ENCODE measurements at places on chromosomes 12 and 14. TPM values are rescaled to one million over a fixed set of nuclear protein-coding genes. Genes with fewer than 3 reads are reported as not detected.

The ETNK1 gene
- 30.9 TPM for total RNA-seq

The ZFHX2 gene
- 0.27 TPM for total RNA-seq

The CRIP1 gene
- total RNA-seq = 0.45 TPM

The PLBD1 gene
- total RNA-seq = 0.09 TPM

The ANO2 gene
- total RNA-seq = 33.1 TPM

The KRT84 gene
- total RNA-seq = not detected

The KRT75 gene
- total RNA-seq = not detected

The TAS2R42 gene
- not detected for total RNA-seq

The MYBPC1 gene
- total RNA-seq = not detected

The OR4E2 gene
- total RNA-seq = not detected

The FAM90A1 gene
- total RNA-seq = not detected

The TCL1B gene
- total RNA-seq = not detected

The PPP1R1A gene
- total RNA-seq = not detected

The CMKLR1 gene
- total RNA-seq = 0.28 TPM

The HOXC9 gene
- total RNA-seq = not detected

The FKBP4 gene
- 62.3 TPM for total RNA-seq

The MMP19 gene
- total RNA-seq = 2.6 TPM

The MIPOL1 gene
- 17.5 TPM for total RNA-seq

The YY1 gene
- total RNA-seq = 42.4 TPM

The RIC8B gene
- 11.5 TPM for total RNA-seq

The NOS1 gene
- not detected for total RNA-seq

The KRT3 gene
- not detected for total RNA-seq

The EID3 gene
- total RNA-seq = 4.1 TPM

The POTEG gene
- total RNA-seq = not detected

The MYF6 gene
- not detected for total RNA-seq

The PTPRB gene
- 187 TPM for total RNA-seq

The RNF212B gene
- total RNA-seq = not detected

The PIWIL1 gene
- not detected for total RNA-seq

The EIF2S3B gene
- total RNA-seq = 0.99 TPM

The PPP4R4 gene
- total RNA-seq = 0.85 TPM

The PLCZ1 gene
- total RNA-seq = not detected

The IRAK3 gene
- total RNA-seq = 5.6 TPM

The ADIPOR2 gene
- total RNA-seq = 37.4 TPM

The TMCC3 gene
- 30.9 TPM for total RNA-seq

The GLT1D1 gene
- not detected for total RNA-seq

The CAPZA3 gene
- total RNA-seq = not detected

The RAD51AP1 gene
- total RNA-seq = 11.6 TPM

The NELL2 gene
- not detected for total RNA-seq

The TAS2R7 gene
- total RNA-seq = not detected

The TAS2R14 gene
- total RNA-seq = 2.7 TPM

The LGMN gene
- total RNA-seq = 55.9 TPM

The ZNF891 gene
- total RNA-seq = 0.54 TPM

The TESPA1 gene
- total RNA-seq = not detected

The TSPAN11 gene
- 0.09 TPM for total RNA-seq

The TTC5 gene
- total RNA-seq = 33.3 TPM

Measured in endothelial cell of coronary artery (primary cell).